ENCODE measurements at places on chromosomes 11 and 22.
A peak's percentile ranks its signal among the peaks of the same experiment; 100 is the strongest.

DNA sequence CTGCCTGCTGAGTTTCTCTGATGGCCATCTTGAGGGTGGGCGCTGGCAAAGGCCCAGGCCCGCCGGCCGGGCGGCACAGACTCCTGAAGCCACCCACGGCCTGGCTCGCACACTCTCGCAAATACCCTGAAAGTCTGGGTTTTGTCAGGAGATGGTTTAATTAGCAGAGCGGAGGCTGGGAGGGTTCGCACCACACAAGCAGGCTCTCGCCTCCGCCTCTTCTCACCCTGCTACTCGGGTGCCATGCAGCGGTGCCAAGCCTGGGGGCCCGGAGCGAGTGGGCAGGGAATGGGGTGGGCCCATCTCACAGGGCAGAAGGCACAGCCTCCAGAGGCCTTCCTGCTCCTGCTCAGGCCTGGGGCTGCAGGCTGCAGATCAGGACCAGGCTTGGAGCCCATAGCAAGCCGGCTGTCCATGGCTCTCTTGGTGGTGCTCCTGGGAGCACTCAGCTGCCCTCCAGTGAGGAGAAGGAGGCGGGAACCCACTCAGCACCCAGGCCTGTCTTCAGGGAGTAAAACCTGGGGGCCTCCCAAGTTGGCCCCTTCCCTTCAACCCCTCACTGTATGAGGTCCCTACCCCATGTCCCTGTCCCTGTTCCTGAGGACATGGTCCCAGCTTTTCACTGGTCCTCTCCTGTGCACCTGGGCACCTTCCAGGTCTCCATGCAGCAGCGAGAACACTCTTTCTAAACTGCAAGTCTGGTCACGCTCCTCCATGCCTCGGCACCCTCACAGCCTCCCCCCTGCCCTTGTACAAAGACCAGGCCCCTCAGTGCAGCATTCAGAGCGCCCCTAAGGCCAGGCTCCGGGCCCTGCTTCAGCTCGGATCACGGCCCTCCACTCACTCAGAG, 62.0 kb downstream of the FLRT1 start:
- no peak for DNase-seq

- no peak for DNase-seq
These were observed 94.3 kb downstream of the CWC15 start for GRCh38 chr11:94879006-94879405.

- DNase-seq = no peak
These were observed 28.2 kb downstream of the MIAT start for GRCh38 chr22:26685601-26686000.

DNA sequence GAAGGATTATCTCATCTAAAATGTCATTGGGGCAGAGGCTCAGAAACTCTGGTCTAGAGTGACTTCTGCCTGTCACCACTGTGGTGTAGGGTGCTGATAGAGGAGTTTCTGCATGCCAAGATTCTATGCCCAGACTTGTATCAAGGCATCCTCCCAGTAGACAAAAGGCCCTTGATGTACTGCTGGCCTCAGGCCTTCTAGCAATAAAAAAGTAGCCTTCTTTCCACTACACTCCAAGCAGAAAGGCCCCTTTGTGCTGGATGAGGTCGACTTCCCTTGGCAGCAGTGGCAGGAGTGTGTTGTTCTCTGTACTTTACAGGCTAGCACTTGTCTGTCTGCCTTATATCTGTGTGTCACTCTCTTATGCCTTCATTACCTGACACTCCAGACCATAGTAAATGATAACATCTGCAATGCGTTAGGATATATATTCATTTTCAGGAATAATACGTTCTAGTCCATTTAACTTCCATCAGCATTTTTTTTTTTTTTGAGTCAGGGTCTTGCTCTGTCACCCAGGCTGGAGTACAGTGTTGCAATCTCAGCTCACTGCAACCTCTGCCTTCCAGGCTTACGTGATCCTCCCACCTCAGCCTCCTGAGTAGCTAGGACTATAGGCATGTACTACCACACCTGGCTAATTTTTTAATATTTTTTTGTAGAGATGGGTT, 49.5 kb upstream of the RRM1 start:
- DNase-seq = no peak

- DNase-seq = no peak
These were observed 226.7 kb upstream of the NARS2 start for GRCh38 chr11:78801161-78801884.

DNA sequence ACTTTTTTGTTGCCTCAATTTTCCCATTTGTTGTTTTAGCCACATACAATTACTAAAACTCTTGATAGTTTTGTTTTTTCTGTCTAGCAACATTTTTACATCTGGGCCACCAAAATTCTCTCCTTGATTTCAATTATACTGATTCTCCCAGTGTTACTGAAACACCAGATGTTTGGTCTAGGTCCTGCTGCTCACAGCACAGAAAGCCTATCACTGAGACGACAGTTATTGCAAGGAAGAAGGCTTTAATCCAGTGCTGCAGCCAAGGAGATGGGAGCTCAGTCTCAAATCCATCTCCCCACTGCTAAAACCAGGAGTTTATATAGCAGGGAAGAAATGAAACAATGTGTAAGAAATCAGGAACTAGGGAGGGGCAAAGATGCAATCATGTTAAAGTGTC, 837.7 kb upstream of the CNTN5 start:
- DNase-seq = no peak

GRCh38 chr11:75420224-75421034, 12.6 kb downstream of the KLHL35 start:
- DNase-seq = no peak

DNA sequence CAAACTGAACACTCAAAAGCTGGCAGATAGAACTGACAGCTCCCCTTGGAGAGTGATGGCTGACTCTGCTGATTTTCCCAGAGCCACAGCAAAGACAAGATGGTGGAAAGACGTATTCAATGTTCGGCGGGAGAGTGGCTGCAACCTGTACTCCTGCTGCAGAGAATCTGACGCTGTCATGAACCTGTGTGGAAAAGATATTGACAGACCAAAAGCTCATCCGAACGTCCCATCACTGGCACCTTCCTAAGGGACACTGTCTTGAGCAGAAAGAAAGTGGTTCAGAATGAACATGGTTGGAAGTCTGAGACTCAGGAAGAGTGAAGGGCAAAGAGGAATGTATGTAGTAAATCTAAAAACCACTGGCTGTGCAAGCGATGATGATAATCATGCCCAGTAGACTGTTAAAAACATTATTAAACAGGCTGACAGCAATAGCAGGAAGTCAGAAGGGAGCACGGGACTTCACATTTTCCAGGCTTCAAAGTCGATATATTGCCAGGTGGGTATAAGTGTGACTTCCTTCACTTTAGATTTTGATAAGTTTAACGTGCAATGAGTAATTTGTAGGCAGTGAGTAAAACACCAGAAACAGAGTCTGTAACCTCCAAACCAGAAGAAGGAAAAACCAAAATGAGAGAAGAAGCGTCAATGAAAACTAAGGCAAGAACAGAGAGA, 6.2 kb upstream of the IL17REL start:
- no peak for DNase-seq

DNA sequence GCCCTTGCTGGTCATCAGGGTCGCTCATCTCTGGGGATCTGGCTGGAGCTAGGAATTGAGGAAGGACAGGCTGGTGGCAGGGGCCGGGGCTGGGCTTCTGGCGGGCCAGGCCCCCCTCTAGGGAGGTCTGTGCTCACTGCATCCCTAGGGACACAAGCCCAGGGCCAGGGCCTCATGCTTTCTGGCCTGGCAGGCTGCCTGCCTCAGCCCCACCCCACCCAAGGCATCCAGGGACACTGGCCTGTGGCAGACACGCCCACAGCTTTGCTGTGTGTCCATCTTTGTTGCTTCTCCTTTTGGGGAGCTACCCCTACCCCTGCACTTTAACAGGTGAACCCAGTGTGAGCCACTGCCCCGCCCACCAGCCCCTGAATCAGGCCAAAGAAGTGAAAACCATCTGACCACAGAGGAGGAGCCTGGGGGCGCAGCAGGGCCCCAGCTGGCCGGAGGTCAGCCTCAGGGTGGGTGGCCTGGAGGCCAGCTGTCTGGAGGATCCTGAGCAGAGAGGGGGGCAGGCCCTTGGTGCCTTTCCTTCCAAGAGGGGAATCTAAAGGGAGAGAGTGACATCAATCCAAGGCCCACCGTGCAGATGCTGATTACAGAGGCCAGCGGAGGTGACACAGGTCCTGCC, 26.8 kb upstream of the CELSR1 start:
- no peak for DNase-seq

- DNase-seq = no peak
These were observed 40.3 kb downstream of the RIBC2 start for GRCh38 chr22:45453764-45454163.

- no peak for DNase-seq
These were observed 51.4 kb downstream of the PACS1 start for GRCh38 chr11:66121466-66121865.

DNA sequence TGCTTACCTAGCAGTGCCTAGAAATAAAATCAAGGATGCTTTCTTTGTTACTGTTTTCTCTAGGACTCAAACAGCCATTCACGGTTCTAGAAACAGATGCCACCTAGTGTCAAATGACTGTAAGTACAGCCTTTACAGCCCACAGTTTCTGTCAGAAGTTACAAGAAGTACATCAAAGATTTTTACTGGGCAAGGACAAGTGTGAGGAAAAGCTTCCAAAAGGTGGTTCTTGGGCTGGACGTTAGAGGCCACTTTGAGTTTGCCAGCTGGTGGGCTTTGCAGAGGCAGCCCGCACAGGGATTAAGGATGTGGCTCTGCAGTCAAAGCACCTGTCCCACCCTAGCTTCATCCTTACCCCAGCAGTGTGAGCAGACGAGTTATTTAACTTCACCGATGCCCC, 6.9 kb downstream of the KMT5B start:
- peak; percentile 75 for DNase-seq

DNA sequence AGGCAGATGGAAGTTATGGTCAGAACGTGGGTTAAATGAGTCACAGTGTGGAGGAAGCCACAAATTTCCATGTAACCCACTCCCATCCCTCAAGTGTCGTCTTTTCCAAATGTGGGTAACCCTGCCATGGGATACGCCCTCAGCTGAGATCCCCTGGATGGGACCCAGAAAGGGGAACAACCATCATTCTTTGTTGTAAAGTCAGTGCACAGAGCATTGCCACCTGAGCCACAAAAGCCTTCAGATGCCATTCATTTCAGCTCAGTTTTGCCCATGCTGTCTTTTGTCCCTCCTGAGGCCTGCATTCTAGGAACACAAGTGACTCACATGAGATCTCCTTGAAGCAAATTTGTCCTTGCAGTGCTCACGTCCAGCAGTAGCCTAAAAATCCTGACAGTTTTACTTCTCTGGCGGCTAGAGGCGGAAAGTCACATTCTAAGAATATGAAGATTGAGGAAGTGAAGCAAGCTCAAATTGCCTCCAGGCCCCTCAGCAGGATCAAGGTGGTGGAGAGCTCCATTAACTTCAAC, 30.6 kb downstream of the MMP13 start:
- DNase-seq = no peak

- DNase-seq = peak; percentile 36
These were observed 639 bp downstream of the CRY2 start for GRCh38 chr11:45847911-45848316.

DNA sequence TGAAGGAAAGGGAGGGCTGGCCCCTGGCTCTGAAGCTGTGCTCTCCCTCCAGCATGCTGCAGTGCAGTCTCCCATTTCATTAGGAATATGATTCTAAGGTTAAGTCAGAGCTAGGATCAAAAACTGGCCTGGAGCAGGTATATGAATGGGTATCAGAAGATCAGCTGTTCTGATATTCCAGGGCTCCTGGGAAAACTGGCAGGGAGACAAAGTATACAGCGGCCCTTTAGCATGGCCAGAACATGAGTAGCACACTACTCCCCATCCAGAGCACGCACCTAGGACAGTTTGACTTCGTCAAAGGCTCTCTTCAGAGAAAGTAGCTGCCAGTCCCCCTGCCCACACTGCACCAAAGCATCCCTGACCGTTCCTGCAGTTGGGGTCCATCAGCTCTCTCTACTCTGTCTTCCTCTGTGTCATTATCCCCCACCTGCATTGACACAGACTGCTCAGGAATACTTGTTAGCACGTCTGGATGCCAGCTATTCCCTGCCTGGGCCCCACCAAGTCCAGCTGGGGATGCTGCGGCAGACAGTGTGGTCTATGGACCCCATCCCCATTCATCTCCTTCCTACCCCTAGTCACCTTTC, 4.0 kb upstream of the FCHSD2 start:
- no peak for DNase-seq

GRCh38 chr11:39741066-39741465, 1718.4 kb downstream of the LRRC4C start:
- DNase-seq = no peak

- DNase-seq = no peak
These were observed 472.6 kb downstream of the NELL1 start for GRCh38 chr11:21142007-21142406.

GRCh38 chr11:71937826-71938225, 9.0 kb downstream of the RNF121 start:
- DNase-seq = no peak

GRCh38 chr22:43978558-43978957, 23.3 kb downstream of the SAMM50 start:
- DNase-seq = no peak

DNA sequence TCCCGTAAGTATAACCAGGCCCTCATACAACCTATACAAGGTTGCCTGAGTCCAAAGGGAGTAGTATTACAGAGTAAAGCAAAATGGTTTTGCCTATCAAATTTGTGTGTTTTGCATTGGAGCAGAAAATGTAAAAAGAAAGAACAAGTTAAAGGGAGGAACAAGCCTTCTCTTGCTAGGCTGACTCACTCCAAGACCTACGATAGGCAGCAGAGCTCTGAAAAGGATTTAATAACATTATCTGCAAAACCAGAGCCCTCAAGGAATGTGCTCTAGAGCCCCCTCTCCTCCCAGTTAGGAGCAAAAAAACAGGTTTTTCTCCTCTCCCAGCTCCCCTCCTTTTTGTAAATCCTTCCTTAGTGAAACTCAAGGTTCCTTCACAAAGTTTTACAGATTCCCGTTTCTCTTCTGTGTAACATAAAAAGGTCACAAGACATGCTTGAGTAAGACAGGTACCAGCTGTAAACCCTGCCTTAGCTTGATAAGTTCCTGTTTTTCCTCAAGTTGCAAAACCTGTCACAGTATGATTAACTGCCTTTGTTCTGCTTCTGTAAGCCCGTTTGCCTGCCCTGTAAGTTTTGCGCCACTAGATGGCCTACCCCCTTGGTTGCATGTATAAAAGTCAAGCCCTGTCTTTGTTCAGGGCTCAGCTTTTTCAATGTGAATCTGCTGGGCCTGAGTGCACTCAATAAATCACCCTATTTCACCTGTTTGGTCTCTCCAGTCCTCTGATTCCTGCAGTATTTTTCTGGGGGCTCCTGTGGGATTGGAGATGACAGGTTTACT, 498.2 kb downstream of the KCNA4 start:
- DNase-seq = no peak

GRCh38 chr11:33059331-33060007, 20.1 kb downstream of the TCP11L1 start:
- no peak for DNase-seq

DNA sequence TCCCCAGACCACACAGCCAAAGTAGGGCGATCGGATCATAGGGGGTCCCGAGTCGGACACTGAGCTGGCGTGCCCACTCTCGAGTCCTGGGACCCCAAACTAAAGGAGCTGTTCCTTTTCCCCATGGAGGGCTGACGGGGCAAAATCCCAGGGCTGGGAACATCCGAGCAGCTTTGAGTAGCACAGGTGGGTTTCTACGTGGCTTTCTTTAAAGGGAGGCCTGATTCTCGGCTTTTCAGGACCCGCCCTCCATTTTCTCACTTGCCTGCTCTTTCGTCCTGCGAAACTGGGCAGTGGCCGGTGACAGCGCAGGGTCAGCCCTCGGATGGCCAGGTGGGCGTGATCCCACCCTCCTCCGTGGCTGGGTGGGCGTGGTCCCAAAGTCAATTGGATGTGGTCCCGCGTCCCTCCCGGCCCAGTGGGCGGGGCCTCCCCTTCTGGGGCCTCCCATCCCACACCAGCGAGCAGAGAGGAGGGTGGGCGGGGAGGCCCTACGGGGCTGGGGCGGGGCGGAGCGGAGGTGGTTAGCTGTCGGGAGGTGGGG, 17.5 kb upstream of the TXNRD2 start:
- DNase-seq = peak; percentile 92

All from HuH-7.5 (cell line).